ENCODE measurements at places on chromosomes 7 and 10.

DNA sequence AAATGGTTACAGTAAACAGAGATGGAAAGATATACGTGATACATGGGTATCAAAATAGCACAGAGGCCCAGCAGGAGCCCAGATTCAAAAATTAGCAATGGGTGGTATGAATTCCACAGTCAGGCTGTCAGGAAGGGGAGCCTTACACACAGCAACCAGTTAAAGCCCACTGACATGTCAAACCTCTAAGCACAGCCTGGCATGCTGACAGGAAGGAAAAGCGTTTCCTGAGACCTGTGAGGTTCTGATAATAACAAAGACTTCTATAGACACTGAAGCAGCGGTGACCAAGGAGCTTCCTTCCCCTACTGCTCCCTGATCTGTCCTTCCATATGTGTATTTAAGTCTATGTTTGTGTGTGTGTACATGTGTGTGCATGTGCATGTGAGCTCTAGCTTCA, 89.9 kb downstream of the PHYHIPL start:
- no peak for DNase-seq

DNA sequence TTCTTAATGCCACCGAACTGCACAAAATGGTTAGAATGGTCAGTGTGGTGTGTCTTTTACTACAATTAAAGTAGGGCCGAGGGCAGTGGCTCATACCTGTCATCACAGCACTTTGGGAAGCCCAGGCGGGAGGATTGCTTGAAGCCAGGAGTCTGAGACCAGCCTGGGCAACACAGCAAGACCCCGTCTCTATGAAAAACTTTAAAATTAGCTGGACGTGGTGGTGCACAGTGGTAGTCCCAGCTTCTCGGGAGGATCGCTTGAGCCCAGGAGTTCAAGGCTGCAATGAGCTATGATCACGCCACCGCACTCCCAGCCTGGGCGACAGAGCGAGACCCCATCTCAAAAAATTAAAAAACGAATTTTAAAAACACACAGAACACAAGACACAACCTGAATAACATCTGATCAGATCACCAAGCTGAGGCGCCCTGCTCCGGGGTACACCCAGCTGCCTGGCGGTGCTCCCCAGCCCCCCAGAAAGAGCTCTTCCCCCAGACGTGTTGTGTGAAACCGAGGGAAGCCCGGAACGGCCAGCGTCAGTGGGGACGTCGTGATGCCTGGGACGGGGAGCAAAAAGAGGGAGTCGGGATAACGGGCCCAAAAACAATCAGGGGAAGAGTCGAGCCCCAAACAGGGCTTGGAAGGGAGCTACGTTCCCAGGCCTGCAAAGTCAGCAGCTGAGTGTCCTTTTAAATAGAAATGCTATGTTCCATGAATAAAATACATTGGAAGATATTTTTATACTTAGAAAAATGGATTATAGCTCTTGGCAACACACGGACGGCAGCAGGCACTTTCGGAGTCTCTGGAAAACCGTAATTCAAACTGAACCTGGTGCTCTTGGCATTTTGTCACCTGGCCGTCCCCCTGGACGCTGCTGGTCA, 80.7 kb upstream of the PDGFA start:
- DNase-seq: no peak

DNA sequence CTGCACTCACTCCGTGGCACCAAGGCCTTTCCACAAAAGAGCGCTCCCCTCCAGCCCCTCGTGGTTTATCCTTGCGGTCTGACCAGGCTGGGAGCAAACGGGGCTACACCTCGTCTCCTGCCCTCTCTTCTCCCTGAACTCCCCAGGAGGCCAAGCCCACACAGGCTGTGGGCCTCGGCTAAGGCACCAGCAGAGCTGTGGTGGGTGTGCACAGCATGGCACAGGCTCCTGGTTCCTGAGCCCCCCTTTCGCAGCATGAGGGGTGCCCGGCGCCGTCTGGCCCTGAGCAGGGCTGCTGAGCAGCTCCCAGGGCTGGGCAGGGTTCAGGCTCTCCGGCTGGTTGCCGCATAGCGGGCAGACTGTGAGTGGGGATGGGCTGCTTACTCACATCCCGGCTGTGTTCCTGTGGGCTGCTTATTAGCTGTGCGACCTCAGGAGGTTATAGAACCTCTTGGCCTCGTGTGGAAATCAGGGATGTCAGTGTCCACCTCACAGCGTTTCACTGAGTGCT, 90.4 kb downstream of the ZMIZ1 start:
- no peak for DNase-seq

DNA sequence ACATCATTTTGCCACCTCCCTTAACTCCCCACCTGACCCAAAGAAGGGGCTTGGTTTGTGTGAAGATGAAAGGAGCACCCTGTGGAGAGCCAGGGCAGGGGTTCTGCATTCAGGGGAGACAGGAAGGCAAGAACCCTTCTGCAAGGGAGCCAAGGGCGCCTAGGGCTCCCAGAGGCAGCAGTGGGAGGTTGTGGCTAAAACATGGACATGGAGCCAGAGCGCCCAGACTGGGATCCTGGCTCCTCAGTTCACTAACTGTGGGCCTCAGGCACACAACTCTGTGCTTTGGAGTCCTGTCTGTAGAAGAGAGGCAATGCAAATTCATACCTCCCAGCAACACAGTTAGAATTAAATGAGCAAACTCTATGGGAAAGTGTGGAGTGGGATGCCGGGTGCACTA, 123.1 kb upstream of the MACROH2A2 start:
- no peak for DNase-seq

Measured in activated naive CD4-positive, alpha-beta T cell treated with anti-CD3 and anti-CD28 coated beads, Interleukin-2, amount 10 ng/mL, durations not matched to agents 7 days and 5 days (primary cell).